Choroid plexus epithelial cell (primary cell): ENCODE measurements at places on chromosomes 4 and X.

DNA sequence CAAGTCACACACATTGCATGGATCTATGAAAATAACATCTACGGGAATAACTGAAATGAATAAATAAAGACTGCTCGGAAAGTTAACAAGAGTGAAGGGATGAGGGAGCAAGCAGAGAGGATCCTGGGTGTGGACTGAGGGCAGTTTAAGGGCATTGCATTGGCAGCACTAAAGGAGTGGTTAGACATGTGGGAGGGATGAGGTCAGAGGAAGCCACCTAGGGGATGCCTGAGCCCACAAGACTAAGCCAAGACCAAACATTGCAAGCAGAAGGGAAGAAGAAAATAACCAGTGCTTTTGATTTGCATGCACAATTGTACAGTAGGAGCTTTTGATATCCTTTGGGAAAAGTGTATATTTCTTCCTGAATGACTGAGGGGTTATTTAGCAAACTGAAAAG lies 106.1 kb downstream of the MSL3 start:
- DNase-seq = no peak

GRCh38 chrX:151384807-151385206 lies 12.2 kb upstream of the VMA21 start:
- no peak for DNase-seq

GRCh38 chr4:8689741-8690140 lies 97.2 kb downstream of the CPZ start:
- no peak for DNase-seq

DNA sequence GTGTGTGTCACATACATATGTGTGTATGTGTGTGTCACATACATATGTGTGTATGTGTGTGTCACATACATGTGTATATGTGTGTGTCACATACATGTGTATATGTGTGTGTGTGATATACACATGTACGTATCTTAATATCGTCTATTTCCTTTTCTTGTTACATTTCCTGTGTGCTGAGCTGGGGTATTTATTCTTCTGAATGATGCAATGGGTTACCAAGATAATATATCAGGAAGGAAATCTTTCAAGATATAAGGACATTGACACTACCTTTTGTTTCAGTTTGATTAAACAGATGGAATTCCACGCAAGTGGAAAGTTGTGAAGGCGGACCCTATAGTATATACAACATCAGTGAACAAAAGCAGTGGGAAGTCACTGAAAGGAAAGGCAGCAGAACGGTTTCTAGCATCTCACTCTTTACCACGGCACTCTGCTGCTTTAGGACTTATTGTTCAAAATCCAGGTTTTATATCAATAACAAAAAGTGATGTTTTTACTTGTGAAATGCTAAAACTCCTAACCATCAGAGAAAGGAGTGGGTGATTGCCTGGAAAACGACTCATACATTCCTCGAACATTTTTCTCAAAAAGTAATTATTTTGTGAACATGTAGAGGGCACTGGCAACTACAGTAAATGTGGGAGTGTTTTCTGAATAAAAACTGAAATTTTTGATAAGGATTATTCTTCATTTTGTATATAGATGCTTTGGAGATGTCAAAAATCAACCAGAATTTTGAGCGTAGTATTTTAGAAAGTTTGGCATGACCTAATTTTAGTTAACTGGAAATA lies 43.1 kb upstream of the IL21 start:
- peak; percentile 61 for DNase-seq

- DNase-seq = no peak
Observed at GRCh38 chr4:26964994-26965393, 104.4 kb downstream of the STIM2 start.
